ENCODE measurements at places on chromosomes 7 and 10. TPM values are rescaled to one million over a fixed set of nuclear protein-coding genes. Genes with fewer than 3 reads are reported as not detected.

DNA sequence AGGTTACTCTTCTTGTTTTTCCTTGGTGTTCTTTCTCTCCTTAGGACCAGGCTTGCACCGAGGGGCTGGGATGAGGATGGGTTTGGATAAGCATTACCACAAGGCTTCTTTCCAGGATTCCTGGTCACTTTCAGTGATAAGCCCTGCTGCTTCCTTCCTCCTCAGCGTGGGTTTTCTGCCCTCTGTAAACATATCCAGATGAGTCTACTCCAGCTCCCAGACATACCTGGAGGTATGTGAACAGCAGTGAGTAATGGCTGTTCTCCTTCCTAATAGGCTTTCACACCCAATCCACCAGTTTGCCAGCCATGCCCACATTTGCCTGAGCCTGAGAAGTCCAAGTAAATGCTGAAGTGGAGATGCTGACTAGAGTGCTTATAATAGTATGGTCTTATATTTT, 229.8 kb upstream of the YAE1 start:
- no peak for DNase-seq

DNA sequence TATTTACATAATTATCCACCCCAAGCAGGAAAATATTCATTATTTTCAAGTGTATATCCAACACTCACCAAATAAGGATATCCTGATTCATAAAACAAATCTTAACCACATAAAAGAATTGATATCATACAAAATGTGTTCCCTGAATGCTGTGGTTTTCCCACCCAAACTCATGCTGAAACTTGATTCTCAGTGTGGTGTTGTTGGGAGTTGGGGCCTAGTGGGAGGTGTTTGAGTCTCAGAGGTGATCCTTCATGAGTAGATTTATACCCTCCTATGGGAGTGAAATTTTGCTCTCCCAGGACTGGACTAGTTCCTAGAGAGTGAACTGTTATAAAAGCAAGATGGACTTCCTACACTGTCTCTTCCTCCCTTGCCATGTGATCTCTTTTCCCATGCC, 1028.3 kb downstream of the SORCS1 start:
- no peak for DNase-seq

DNA sequence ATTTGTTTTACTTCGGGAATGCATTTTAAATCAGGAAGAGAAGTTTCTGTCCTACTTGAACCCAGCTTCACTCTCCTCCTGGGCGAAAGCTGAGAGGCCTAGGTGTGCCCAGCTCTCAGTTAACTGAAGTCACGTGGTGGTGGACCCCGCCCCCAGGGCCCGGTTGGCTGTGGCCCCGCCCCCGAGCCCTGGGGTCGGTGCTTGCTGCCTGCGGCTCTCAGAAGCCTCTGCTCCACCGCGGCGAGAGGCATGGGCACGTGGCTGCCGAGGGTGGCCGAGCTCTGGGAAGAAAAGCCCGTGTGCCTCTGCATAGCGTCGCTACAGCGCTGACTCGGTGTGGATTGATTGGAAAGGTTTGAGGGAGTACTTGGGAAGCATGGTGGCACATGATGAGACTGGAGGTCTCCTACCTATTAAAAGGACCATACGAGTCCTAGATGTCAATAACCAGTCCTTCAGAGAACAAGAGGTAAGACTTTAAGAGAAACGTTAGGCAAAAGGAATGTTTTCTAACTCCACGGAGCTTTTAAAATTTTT, 34.1 kb downstream of the NET1 start:
- peak; percentile 90 for DNase-seq

GRCh38 chr7:151437866-151438516, 1.9 kb downstream of the CRYGN start:
- DNase-seq: no peak

- DNase-seq: no peak
Measured at GRCh38 chr7:16189026-16189715, 232.2 kb downstream of the CRPPA start.

GRCh38 chr10:90621577-90621976, 236.3 kb downstream of the HTR7 start:
- DNase-seq: no peak

GRCh38 chr10:132120200-132120599, 54.5 kb downstream of the JAKMIP3 start:
- no peak for DNase-seq

DNA sequence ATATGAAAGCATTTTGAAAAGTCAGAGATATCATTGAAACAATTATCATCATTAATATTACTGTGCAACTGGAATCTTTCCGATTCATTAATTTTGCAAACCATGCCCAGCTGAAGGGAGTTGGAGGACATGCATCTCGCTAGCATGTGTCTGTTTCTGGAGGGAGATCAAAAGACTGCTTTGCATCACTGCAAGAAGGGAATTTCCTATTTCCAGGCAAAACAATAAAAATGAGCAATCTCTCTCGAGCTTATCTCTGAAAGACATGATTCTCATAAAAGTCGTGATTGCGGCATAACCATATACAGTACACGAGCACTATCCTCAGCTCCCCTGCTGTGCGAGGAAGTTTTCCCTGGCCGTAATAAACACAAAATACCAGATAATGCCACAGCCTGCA, 607.6 kb upstream of the DPP6 start:
- no peak for DNase-seq

GRCh38 chr7:27172823-27173510, 1.2 kb downstream of the HOXA10 start:
- no peak for DNase-seq

- DNase-seq: no peak
Measured at GRCh38 chr10:25797888-25798429, 136.1 kb upstream of the MYO3A start.

GRCh38 chr10:10910634-10911033, 107.0 kb upstream of the CELF2 start:
- DNase-seq: no peak

- DNase-seq: no peak
Measured at GRCh38 chr10:124995605-124996004, 53.7 kb downstream of the ZRANB1 start.

GRCh38 chr7:17371671-17372524, 73.4 kb downstream of the AHR start:
- DNase-seq: no peak

DNA sequence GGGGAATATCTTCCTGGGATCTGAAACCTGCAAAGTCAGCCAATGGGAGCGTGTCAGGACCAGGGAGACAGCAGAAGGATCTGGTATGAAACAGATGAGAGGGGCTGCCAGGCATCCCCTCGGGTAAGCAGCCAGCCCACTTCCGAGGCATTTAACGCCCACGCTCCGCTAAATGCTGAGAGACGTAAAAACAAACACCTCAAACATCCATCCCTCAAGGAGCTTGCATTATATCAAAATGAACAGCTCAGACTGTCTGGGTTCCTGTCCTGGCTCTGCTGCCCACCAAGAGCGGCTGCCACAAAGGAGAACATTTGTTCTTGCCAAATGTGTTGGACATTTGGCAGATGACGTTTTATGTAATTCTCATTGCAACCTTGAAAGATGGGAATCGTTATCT, 7.0 kb upstream of the SERPINE1 start:
- DNase-seq: no peak

DNA sequence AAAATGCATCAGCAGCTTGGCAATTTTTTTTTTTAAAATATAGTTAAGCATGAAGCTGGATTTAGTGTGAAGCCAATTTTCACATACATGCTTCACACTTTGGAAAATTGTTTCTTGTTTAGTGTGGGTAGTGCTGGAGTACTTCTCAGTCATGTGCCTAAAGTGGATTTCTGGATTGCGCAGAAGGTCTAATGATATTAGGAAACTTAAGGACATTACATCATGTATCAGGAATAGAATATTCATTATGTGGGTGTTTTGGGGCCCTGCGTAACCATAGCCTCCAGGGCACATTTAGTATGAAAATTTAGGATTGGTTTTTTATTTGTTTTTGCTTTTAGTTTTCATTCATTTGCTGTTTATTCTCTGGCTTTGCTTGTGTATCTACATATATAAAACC, 28.8 kb upstream of the BNIP3 start:
- DNase-seq: no peak

DNA sequence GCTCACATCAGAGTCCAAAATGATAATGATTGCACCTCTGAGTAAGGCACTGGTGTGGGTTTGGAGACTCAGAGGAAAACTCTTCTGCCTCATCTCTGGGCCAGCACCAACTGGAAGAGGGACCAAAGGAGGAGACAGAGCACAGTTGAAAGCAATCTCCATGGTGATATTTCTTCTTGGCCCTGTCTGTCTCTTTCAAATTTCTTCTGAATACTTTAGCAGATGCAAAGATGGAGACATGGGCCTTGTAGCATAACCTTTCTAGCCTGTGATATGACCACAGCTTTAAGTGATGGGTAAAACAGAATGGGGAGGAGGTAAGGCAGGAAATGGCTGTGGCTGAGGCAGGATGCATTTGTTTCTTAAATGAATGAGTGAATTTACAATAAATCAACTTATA, 12.2 kb upstream of the GIMAP7 start:
- DNase-seq: no peak

DNA sequence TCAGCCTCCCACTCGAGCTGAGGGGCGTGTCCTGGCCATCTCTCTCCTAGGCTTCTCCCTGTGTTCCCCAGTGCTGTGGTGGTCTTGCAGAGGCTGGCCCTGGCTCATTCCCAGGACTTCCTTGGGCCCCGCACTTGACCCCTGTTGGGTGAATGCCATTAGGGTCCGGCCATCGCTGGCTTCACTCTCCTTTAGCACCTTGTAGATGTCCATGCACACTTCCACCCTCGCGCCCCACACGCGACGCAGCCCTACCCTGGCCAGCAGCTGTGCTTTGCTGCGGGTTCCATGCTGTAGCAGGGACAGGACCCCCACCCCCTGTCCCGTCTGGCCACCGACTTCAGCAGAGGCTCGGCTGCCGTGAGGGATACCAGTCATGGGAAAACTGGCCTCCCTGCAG, 46.3 kb downstream of the PITRM1 start:
- DNase-seq: no peak

DNA sequence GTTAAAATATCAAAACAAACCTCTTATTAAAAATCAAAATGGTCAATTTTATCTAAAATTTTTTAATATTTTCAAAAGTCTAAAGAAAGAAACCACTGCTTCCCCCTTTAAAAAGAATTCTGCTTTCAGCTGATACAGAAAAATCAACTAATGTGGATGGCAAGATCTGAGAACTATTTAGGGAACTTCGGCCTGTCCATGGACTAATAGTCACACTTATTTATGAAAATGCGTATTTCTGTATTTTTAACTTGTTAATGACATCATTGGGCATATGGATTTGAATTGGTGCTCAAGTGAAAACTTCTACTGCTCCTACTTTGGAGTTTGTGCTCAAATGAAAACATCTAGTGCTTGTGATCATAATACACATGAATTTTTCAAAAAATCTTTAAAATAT, 31.9 kb downstream of the RNLS start:
- no peak for DNase-seq

GRCh38 chr7:141133646-141134045, 59.8 kb downstream of the TMEM178B start:
- DNase-seq: no peak

- DNase-seq: no peak
Measured at GRCh38 chr10:4217187-4217586, 432.2 kb upstream of the KLF6 start.

The ADRB1 gene
- total RNA-seq: not detected

The CDC14C gene
- not detected for total RNA-seq

The NPC1L1 gene
- total RNA-seq: not detected

The OPN1SW gene
- total RNA-seq: not detected

The NPSR1 gene
- total RNA-seq: not detected

Data from activated B cell treated with CpG ODN at 0.5 μM for 24 hours (primary cell).